NCI-H510A treated with DMSO at 0.1 percent for 48 hours (cell line): ENCODE measurements at places on chromosomes 7 and 10.

DNA sequence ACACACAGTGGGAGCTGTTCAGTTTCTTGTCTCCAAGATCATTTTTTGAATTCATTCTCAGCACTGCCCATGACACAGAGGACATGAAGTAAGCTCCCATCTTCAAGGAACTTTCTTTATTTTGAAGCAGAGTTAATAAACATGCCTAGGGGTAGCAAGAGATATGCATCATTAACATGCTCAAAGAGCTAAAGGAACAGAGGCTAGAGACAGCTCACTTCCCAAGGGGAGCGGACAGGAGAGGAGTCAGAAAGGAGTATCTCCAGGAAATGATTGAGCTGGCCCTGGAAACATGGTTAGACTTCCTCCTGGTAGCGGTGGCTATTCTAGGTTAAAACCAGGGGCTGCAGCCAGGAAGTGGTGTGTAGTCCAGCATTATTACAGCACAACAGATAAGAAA, 135.9 kb downstream of the GPAM start:
- no peak for DNase-seq

GRCh38 chr10:88361995-88362807, 220.9 kb downstream of the RNLS start:
- no peak for DNase-seq

- no peak for DNase-seq
Measured at GRCh38 chr10:21372651-21373410, 152.7 kb downstream of the SKIDA1 start.

DNA sequence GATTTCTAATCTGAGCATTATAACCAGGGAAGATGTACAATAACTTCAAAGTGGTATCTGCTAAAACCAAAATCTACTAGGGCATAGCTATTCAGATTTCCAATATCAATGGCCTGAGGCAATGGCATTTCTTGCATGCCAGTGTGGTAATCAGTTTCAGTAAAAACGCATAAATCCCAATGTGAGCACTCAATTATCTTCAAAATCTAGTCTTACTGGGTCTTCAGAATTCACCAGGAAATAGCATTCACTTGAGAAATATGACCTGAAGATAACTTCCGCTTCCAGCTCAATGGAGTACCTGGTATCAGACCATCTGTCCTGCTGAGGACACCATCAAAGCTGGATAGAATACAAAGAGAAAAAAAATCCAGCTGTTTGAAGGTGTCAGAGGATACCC, 72.4 kb downstream of the TRIL start:
- no peak for DNase-seq

- no peak for DNase-seq
Measured at GRCh38 chr10:68353537-68353936, 20.8 kb upstream of the PBLD start.

GRCh38 chr10:89684604-89685003, 16.8 kb upstream of the KIF20B start:
- DNase-seq = no peak

GRCh38 chr7:55964261-55965099, at the start of gene NIPSNAP2:
Gene NIPSNAP2 (plus strand): TSS chr7:55964585. CDS start chr7:55964610, 25 bp downstream.
- DNase-seq = peak; percentile 89

DNA sequence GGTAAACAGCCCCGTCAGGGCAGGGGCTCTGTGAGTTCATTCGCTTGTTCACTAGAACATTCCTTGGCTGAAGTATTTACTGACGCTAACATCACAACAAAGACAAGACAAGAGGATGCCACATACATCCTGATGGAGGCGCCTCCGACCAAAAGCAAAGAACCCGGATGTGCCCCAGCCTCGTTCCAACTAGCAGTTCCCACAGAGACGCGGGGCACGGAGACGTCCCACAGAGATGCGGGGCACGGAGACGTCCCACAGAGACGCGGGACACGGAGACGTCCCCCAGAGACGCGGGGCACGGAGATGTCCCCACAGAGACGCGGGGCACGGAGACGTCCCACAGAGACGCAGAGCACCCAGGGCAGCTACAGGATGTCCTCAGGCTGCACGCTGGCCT, 35.4 kb upstream of the CFAP46 start:
- DNase-seq = no peak

DNA sequence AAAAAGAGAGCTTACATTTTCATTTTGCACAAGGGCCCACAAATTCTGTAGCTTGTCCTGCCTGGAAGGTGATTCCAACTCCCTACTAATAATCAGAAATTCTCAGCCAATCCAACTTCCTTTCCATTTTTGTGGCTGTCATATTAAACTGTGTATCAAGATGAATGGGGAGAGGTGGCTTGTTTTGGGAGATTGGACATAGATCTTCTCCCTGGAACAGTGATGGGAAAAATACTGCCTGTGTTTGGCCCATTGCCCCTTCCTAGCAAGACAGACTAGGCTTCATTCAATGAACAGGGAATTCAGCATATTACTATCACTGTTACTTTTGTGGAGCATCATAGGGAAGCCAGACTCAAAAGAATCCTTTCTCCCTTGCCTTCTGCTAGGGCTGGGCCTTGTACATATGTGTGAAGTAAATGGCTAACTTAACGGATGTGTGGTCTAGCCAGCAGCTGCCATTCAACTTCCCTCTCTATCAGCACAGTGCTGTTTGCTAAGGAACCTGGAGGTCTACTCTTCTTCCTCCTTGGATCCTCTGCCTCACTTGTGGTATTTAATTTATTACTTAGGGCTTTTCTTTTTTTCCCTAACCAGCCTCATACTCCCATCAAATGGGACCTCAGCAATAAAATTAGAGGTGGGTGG, 326.0 kb downstream of the BICC1 start:
- no peak for DNase-seq

DNA sequence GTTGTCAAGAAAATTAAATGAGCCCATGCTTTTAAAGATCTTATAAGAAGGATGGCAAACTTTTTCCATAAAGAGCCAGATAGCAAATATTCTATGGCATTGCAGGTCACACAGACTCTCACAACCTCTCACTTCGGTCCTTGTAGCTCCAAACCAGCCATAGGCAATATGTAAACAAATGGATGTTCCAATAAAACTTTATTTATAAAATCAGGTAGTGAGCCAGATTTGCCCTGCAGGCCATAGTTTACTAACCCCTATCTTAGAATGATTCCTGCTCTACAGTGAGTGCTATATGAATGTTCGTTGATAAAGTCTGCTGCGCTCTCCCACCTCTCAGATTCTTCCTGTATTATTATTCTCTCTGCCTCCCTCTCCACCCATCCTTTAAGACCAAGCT, 177.7 kb downstream of the KCNMA1 start:
- no peak for DNase-seq

GRCh38 chr7:108004220-108005142, 1.5 kb upstream of the LAMB1 start:
- DNase-seq = no peak

DNA sequence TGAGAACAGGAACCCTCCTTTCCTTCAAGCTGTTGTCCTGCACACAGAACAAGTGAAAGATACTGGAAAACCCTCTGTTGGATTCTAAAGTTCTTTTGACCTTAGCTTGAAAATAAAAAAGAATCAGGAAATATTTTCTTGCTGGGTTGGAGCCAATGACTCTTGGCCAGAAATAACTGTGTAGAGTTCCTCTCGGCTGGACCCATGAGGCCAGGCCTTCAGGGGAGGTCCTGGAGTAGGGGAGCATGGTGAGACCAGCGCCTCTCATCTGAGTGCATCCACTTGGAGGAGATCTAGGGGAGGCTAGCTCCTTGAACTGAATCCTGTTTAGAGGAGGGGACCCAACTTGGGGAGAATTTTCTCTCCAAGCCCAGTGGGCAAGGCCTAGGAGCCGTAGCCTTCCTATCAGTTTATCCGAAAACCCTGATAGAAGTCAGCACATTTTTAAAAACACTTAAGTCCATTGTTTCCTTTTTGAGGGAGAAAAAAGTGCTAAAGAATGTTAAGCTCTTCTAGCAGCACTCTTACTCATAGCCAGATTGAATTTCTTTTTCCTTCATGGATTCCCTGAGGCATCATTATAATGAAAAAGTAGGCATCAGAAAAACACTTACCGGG, 635.7 kb upstream of the ANKRD30A start:
- no peak for DNase-seq
